ENCODE measurements at places on chromosomes 1 and 21.

GRCh38 chr21:42317341-42317741 lies 2.1 kb upstream of the TFF3 start:
- DNase-seq, result no peak

GRCh38 chr1:197841883-197842553 lies 60.4 kb upstream of the C1orf53 start:
- DNase-seq, result no peak

DNA sequence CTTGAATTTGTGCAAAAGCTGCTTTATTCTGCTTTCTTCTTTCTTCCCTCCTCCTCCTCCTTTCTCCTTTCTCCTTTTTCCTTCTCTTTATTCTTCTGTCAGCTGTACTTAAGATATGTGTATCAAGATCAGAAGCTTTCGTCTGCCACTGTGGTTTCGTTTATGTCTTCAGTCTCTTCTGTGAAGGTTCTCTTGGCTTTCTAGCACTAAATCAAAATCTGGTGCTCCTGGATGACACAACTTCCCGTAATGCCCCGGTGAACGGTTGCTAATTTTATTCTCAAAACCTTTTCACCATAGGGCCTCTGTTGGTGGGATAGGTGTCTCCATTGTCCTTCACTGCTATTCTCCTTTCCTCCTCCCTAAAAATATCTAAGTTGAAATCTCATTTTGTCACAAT lies 5.0 kb downstream of the ATF6 start:
- DNase-seq, result no peak

GRCh38 chr1:50103615-50104081 lies 5.1 kb upstream of the ELAVL4 start:
- no peak for DNase-seq

DNA sequence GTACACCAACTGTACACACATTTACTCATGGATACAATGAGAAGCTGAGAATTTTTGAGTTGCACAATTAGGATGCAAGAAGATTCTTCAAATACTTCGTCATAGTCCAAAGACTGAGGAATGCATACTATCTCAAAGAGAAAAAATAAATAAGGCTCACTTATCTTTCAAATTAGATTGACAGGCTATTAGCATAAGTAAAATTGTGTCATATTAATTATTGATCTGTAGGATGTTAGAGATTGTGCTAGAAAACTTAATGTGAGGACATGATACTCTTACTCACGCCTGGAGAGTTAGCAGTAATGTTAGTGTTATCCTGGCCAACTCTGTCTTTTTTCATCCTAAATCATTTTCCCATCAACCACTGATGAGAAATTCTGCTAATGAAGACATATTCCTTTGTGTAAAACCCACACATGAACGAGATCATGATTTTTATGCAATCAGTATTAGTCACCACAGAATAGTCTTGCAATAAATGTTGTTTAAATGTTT lies 659.0 kb downstream of the LTN1 start:
- DNase-seq, result no peak

DNA sequence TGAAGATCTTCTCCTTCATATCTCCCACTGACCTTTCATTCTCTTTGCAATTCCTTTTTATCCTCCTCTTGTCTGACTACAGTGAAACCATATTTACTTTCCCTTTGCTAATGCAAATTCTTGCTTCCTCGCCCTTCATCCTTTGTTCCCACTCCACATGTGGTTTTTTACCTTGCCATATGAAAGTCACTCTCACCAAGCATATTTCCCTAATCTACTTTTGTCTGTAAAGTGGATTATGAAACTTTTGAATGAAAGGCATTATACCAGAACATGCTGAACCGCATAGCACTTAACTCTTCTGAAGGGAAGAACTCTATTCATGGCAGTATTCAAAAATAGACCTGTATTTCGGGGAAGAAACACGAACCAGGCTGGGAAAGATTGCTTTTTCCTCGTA lies 8.0 kb upstream of the TMPRSS15 start:
- no peak for DNase-seq

- DNase-seq, result no peak
Observed at GRCh38 chr1:37739222-37739621, 25.7 kb downstream of the EPHA10 start.

GRCh38 chr1:105585791-105586190 lies 1470.7 kb upstream of the PRMT6 start:
- DNase-seq, result no peak

DNA sequence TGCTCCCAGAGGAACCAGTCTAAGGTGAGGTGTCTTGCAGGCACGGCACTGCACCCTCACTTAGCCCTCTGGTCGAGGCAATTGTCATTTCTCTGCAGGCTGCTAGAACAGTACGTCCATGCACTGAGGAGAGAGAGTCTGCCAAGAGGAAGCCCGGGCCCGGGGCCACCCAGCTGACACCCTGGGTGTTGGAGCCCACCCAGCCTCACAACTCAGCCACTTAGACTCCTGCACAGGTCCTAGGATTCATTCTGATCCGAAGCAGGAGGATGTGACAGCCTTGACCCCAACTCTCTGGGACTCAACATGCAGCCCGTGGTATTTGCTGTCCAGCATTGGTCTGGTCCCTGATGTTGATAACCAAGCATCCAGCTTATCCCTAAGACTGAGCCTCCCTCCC lies 111.9 kb downstream of the ADSS2 start:
- no peak for DNase-seq

Data from SHP77 (cell line).